Activated CD4-positive, alpha-beta T cell treated with anti-CD3 and anti-CD28 coated beads, Interleukin-2, amount 50 U/mL, for 48 hours (primary cell): ENCODE measurements at places on chromosomes 2 and 18.

DNA sequence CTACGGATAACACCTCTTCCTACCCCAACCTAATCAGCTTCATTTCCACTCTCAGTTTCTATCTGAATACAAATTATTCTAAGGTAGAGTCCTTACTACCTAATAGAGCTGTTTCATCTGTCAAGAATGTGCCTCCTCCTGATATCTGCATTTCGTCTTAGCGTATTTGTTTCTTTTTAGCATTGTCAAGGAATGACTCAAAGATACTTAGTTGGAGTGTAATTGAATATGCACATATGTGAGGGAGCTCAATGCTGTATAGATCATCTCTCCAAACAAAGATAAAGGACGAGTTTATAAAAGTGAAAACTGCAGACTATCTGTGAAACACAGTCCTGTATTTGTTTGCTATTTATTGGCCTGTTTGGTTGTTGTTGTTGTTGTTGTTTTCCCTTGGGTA is 2059.4 kb upstream of the CELF4 start:
- no peak for DNase-seq

DNA sequence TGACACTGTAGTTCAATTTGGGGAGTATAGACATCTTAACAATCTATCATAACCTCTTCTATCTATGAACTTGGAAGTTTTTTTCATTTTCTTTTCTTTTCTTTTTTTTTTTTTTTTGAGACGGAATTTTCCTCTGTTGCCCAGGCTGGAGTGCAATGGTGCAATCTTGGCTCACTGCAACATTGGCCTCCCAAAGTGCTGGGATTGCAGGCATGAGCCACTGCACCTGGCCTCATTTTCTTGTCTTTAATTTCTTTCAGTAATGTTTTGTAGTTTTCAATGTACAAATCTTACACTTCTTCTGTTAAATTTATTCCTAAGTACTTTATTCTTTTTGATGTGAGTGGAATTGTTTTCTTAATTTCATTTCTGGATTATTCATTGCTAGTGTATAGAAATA is 14.6 kb downstream of the ASAP2 start:
- no peak for DNase-seq

- no peak for DNase-seq
Measured at GRCh38 chr18:50727721-50728471, 91.9 kb downstream of the MRO start.

DNA sequence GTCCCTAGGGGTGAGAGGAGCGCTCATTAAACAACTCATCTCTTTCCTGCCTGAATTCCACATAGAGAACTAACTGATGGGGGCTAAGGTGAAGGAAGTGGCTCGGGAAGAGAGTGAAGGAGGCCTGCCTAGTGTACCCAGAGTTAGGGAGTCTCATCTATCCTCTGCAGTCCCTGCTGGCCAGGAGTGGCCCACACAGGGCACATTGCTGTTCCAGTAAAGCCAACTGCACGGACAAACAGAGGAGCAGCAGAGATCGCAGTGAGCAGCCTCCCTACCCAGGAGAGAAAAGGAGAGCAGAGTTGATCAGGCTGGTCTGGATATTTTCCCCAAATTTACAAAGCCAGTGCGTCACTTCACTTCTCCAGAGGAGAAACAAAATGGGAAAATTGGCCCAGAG is 16.9 kb upstream of the FN1 start:
- DNase-seq, result no peak

GRCh38 chr18:45040879-45041278 is 360.2 kb downstream of the SETBP1 start:
- no peak for DNase-seq

DNA sequence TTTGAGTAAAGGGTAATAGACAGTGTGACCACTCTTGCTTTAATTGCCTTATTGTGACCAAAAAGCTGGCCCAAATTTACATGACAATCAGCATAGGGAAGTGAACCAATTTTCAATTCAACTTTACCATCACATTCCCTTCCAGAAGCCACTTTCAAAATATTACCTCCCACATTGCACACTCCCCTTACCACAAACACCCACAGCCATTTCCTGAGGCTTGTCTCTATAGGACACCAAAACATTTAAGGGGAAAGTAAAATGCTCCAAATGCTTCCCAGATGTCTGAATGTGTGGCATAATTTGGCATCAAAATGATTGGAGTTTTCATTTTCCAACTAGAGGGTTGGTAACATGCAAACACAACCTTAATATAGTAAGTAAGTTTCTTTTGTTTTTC is 616.1 kb downstream of the SLC4A3 start:
- DNase-seq, result no peak

GRCh38 chr18:52310651-52311050 is 29.3 kb upstream of the DCC start:
- DNase-seq, result no peak

DNA sequence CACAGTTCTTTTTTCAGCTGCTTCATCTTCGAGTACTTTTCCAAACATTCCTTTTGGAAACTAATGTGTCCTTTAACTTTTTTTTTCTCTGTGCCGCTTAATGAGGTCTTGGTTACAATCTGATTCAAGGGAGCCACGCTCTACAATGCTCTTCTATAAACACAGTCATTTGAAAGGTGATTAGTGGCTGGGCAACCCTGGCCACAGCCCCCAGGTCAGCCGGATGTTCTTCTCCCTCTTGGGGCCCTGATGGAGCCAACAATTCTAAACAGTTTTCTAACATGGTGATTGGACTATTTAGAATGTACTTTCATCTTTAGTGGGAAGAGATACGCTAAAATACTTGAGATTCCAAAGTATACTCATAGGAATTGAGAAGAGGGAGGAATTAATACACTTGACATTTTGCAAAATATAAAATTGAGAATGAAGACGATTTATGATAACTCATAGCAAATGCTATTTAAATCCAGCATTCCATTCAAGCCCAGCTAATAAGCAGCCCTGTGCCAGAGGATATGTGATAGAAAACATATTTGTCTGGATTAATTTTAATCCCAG is 83.7 kb upstream of the MBOAT2 start:
- no peak for DNase-seq

GRCh38 chr2:16932826-16933225 is 267.2 kb upstream of the CYRIA start:
- no peak for DNase-seq

GRCh38 chr2:28360058-28360717 is 32.5 kb upstream of the FOSL2 start:
- no peak for DNase-seq

GRCh38 chr2:179266271-179266670 is 1.6 kb upstream of the SESTD1 start:
- no peak for DNase-seq

GRCh38 chr2:75569546-75569945 is 8.8 kb upstream of the EVA1A start:
- DNase-seq, result no peak

DNA sequence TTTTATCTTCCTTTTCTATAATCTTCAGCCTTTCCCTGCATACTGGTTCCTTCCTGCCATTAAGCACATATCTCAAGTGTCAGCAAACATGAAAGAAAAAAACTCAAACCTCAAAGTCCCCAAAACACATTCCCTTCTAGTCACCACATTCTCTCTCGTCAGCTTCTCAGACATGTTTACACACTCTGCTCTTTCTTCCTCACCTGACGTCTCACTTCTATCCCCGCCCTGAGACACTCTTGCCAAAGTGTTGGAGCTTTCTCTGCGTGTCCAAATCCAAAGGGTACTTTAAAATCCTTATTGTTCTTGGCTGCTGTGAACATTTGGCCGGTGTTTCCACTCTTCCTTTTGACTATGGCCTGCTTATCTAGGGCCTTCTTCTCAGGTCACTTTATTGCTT is 47.9 kb downstream of the SOX11 start:
- no peak for DNase-seq

GRCh38 chr2:230687498-230687897 is 25.1 kb upstream of the CAB39 start:
- no peak for DNase-seq

DNA sequence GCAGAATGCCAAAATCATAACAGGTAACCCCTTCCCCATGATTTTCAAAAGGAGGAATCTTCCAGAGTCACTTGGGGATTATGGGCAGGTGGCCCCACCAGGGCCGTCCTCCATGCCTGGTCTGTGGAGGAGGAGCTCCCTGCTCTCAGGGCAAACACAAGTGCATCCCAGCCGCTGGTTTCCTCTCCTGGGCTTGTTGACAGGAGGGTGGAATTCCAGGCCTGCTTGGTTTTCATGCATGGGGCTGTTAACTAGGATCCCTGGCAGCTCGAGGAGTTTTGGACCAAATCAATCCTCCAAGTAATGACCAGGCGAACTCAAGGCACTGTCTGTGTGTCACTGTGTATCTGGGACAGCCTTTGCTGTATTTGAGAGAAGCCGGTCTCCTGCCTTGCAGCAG is 45.3 kb downstream of the FOSL2 start:
- DNase-seq, result no peak

GRCh38 chr18:78768656-78769501 is 210.7 kb upstream of the SALL3 start:
- no peak for DNase-seq

DNA sequence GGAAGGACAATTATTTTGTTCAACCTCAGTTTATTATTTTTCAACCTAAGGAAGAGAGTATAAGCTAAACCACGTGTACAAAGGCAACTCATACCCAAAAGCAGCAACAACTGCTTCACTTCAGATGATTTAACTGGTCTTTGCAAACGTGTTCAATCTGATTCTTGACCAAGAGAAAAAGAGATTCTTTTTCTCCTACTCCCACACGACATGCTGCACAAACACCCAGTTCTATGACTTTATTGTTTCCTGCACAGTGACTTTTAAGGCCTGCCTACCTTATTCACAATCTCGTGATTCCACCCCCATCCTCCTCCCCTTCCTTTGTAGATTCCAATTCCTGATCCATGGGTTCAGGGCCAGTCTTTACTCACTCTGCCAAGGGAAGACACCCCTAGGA is 1394.8 kb upstream of the ZEB2 start:
- DNase-seq, result no peak
